ENCODE measurements at places on chromosomes 5 and 9.

DNA sequence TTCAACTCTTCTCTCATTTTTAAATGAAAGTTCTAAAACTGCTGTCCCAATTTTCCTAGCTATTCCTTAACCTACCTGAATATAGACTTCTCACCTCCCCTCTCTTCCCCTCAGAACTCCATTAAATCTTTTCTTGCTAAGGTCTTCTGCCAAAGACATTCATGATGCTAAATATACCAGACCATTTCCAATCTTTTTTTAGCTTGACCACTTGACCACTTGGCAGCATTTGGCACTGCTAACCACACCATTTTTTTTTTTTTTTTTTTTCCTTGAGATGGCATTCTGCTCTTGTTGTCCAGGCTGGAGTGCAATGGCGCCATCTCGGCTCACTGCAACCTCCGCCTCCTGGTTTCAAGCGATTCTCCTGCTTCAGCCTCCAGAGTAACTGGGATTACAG is 3.6 kb upstream of the ZNF131 start:
- no peak for DNase-seq

GRCh38 chr5:76787237-76787636 is 31.6 kb upstream of the F2RL1 start:
- DNase-seq = no peak

DNA sequence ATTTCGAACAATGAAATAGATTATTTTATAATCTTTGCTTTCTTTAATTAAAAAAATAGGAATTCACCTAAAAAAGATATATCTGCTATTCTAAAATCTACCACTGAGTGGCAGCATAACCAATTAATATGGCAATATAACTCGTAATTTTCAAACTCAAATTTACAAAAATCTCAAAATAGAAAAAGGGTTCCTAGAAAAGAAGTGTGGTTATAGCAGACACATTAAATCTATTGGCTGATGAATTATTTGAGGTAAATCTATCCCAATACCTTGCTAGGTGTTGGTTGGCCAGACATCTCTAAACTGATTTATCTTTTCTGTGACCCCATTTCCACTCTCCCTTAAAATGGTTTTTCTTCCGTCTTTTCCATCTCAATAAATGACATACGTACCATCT is 30.2 kb upstream of the NRG2 start:
- DNase-seq = no peak

GRCh38 chr5:76476474-76477038 is 73.5 kb downstream of the IQGAP2 start:
- DNase-seq = no peak

DNA sequence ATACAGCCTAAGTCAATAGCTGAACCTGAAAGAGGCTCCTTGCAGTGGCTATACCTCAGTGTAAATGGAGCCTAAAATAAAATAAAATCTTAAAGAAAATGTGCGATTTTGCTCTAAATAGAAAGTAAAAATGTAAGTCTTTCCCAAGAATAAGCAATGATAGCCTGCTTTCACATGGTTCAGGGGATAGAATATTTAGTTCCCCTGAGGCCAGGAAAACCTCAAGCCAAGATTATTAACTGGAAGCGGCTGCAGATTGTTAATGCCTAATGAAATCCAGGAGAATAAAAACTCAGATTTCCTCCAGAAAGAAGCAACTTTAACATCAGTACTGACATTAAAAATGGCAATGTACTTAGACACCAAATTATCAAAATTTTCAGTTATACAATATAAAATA is 463.7 kb downstream of the CYLC2 start:
- DNase-seq = no peak

DNA sequence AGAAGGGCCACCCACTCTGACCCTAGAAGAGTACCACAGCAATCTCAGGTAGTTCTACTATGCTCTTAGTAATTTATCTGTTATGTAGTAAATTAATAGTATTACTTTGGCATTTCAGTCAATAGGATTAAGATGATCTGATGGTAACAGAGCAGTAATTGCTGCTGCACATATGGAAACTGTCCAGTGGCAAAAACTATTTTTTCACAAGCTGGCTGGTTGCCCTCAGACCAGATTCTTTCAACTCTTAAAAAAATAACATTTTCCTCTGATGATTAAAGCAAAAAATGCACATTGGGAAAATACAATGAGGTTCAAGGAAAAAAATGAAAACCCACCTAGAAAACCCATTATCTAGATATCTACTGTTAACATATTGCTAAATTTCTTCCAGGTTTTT is 19.7 kb downstream of the GLRA1 start:
- DNase-seq = no peak

- no peak for DNase-seq
These were observed 54.4 kb downstream of the ANKH start for GRCh38 chr5:14816999-14817761.

- no peak for DNase-seq
These were observed 145.7 kb downstream of the ARHGAP26 start for GRCh38 chr5:142915813-142916424.

GRCh38 chr5:2374703-2375102 is 376.8 kb downstream of the IRX2 start:
- no peak for DNase-seq

DNA sequence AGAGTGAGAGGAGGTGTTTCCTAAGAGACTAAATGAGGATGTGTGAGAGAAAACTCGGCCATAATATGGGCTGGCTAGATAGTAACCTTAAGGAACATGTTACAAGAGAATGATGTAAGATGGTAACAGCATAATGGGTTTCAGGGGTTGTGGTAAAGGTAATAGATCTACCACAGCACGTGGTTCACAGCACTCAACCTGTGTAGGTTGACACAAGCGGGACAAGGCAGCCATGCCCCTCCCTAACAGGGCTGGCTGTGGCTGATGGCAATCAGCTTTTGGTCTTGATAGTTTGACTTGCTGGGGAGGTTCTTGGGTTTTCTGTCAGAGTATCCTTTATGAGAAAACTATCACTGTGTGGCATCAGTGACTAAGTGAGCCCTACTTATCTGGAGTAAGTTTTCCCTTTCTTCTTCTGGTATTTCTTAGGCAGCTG is 138.6 kb downstream of the TRIO start:
- no peak for DNase-seq

DNA sequence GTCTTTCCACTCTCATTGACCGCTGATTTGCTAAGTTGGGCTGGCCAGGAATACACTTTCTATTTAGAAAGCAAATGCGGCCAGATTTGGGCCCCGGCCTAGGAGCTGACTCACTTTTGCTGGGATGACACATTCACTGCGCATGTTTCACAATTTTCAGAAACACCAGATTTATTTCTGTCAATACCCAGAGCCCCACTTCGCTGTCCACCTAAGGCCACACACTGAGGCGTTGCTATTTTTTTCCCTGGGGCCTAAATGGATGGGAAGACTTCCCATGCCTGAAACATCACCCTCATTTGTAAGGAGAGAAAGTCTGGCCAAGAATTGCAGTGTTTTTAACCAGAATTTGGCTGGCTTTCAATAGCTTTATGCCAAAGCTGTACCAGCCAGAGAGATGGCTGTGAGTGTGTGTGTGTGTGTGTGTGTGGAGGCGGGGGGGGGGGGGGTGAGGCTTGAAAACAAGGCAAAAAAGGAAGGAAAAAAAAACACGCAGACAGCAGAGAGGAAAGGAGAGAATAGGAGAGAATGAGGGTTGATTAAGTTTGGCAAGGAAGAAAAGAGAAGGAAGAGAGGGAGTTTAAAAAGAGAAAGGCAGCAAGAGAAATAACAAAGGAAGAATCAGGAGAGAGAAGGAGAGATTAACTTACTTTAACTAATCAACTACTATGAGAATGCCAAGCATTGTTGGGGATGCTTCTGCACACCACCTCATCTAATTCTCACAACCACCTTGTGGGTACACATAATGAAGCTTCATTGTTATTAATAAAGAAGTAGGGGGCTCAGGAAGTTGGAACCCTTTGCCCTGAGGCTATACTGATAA is 261.4 kb upstream of the KLF4 start:
- no peak for DNase-seq

DNA sequence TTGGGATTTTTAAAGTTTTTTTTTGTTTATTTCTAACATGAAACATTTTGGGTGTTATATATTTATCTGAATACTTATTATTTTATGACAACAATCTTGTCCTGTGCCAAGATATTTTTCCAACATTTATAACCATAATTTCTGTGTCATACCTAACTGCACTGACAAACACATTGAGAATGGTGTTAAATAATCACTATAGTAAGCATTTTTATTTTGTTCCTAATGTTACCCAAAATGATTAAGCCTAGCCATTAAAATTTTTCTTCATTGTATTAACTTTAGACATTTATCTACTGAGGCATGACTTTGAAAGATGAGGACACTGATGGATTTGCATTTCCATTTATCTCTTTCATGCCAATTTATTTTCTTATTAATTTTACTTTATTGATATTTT is 91.6 kb upstream of the STK32A start:
- DNase-seq = no peak

GRCh38 chr5:117210796-117211195 is 636.2 kb upstream of the SEMA6A start:
- no peak for DNase-seq

DNA sequence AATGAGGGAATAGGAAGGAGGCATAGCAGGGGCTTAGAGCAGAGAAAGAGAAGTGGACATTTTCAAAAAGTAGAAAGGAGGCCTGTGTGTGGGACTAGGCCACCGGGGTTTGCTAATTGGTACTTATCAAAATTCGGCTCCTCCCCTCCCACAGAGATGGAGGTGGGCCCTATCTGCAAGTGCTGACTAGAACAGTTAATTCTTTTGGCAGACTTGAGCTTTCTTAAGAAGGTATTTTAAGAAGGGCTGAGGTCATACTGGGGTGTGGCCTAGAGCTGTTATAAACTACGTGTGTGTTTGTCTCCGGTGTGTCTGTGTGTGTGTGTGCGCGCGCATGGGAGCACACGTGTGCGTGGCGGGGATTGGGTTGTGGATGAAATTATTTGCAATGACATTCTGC is 1086.5 kb downstream of the EFNA5 start:
- no peak for DNase-seq

DNA sequence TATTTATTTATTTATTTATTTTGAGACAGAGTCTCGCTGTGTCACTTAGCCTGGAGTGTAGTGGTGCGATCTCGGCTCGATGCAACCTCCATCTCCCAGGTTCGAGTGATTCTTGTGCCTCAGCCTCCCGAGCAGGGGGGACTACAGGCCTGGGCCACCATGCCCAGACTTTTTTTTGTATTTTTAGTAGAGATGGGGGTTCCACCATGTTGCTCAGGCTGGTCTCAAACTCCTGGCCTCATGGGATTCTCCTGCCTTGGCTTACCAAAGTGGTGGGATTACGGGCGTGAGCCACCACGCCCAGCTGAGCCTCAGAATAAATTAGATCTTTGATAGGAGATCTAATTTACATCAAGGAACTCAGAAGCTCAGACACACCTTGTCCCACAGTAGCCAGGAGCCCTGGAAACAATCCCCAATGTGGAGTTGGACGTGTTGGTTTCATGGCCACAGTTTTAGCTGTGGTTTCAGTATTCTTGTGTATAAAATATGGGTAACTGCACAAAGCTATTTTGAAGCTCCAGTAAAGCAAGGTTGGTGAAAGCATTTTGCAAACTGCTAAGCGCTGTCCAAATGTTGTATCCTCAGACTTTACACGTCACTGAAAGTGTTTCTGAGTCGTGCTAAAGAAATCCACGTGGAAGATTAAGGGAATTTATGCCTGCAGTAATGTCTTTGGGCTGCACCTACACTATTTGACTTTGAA is 3.0 kb upstream of the HNRNPAB start:
- no peak for DNase-seq

DNA sequence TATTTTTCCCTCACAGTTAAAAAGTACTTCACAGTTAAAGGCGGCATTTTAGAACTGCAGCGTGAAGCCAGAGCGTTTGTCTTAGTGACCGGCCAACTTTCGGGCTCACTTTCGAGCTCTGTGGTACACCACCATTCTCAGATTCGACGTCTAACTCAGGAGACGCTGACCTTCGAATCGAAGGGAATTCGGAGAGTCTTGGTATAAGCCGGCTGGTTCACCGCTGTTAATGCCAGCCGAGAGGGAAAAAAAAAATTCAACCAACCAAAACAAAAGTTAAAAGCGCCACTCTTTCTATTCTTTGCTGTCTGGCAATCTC is 544 bp upstream of the SNX24 start:
- no peak for DNase-seq

GRCh38 chr5:14946815-14947620 is 75.4 kb upstream of the ANKH start:
- peak; percentile 32 for DNase-seq

DNA sequence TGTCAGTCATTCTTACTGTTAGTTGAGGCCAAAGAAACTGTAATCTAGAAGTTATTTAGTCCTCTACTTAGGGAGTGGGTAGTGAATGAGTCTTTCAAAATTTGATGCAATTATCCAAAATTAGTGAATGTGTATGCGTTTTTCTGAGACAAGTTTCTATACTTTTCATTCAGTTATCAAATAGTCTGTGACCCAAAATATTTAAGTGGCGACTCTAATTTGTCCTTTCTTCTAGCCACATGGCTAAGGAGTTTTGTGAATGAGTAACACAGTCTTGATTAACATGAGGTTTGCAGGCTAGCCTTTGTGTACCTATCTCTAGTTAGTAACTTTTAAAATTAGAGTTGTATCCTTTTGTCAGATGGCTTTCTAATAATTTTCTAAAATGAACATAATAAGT is 45.6 kb downstream of the COMMD10 start:
- DNase-seq = no peak

GRCh38 chr5:1318659-1319251 is 23.9 kb upstream of the TERT start:
- no peak for DNase-seq

DNA sequence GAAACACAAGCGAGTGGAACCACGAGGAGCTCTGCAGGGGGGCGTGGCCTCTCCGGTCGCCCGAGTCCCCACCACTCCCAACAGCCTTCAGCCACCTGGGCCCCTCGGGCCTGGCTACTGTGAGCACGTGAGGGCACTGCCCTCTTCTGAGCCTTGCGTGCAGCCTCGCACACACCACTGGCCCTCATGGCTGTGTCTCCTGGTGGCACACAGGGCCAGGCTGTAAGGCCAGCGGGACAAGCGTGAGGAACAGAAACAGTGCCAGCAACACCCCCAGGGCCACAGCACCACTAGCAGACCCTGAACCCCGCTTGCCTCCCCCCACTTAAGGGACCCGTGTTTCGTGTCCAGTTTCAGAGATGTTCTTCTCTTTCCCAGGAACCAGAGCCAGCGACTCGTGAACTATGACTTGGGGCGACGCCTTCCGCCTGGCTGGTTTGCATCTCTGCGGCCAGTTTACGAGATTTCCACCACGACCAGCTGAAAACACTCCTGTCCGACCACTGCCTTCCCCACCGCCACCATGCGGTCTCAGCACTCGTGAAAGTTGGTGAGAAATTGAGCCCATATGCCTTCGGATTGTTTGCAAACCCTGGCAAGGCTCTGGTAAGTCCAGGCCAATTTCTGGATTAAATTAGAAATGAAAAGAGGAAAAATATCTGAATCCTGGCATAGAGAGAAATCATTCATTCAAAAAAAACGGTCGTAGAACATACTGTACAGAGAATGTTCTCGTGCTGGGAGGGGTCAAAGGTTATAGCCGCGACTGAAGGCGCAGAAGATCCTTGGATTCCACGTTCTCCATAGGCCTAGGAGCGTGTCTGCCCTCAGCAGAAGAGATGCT is 135.6 kb downstream of the ZNF354C start:
- no peak for DNase-seq
